ENCODE measurements at places on chromosomes 11 and 22. TPM values are rescaled to one million over a fixed set of nuclear protein-coding genes. Genes with fewer than 3 reads are reported as not detected.

SHANK3 gene
- total RNA-seq: 0.50 TPM

CYTH4 gene
- 0.12 TPM for total RNA-seq

EMID1 gene
- total RNA-seq: not detected

C11orf87 gene
- total RNA-seq: not detected

FAM76B gene
- total RNA-seq: 36.1 TPM

GAL gene
- 3.3 TPM for total RNA-seq

TRIOBP gene
- 192 TPM for total RNA-seq

TEX12 gene
- 0.11 TPM for total RNA-seq

MTFP1 gene
- total RNA-seq: 7.9 TPM

ASPHD2 gene
- 1.00 TPM for total RNA-seq

KIAA0930 gene
- 54.0 TPM for total RNA-seq

CARNS1 gene
- total RNA-seq: under 0.01 TPM

OR52E8 gene
- total RNA-seq: not detected

TSSK2 gene
- not detected for total RNA-seq

OLFML1 gene
- total RNA-seq: 4.2 TPM

TECTA gene
- total RNA-seq: 0.87 TPM

OR8J3 gene
- not detected for total RNA-seq

MOB2 gene
- total RNA-seq: 19.9 TPM

UPK3A gene
- not detected for total RNA-seq

SPON1 gene
- 0.12 TPM for total RNA-seq

MRGPRE gene
- total RNA-seq: not detected

MYOD1 gene
- total RNA-seq: 0.12 TPM

LARGE1 gene
- 41.1 TPM for total RNA-seq

OR51B4 gene
- 0.11 TPM for total RNA-seq

NUMA1 gene
- total RNA-seq: 206 TPM

NEFH gene
- 0.44 TPM for total RNA-seq

CSNK1E gene
- 123 TPM for total RNA-seq

CAPN1 gene
- total RNA-seq: 117 TPM

NOX4 gene
- total RNA-seq: 6.7 TPM

SCGB1D2 gene
- not detected for total RNA-seq

TRPM5 gene
- total RNA-seq: not detected

PATE2 gene
- total RNA-seq: 0.22 TPM

DDTL gene
- 0.87 TPM for total RNA-seq

ISX gene
- not detected for total RNA-seq

OR51I1 gene
- 0.11 TPM for total RNA-seq

AIFM3 gene
- 0.33 TPM for total RNA-seq

OR52I2 gene
- total RNA-seq: under 0.01 TPM

Measured in uterine smooth muscle cell (primary cell).